B cell (primary cell): ENCODE measurements at places on chromosomes 7 and 10.

DNA sequence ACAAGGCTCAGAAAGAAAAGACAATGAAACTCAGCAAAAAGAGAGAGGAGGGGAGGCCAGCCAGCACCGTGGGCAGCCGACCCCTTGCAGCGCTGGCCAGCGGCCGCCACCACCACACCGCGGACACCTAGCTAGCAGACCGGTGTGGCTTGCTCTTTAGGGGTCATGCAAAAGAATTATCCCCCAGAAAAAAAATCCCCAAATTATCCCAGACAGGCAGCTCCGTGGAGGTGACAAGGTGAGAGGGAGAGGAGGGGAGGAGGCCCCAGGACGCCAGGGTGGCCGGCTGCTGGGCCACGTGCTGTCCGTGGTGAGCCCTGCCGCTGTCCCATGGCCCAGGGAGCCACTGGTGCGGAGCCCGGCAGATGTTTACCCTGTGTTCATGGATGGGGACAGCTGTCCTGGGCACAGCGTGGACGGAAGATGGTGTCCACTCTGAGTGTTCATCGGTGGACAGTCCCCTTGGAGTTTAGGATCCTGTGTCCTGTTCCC lies 16.5 kb downstream of the YKT6 start:
- no peaks in the 10 kb centered on the region for H3K27me3 ChIP-seq
- H3K4me3 ChIP-seq = no peak overlapping the region
- peaks cover 14% of the 10 kb centered on the region for H3K36me3 ChIP-seq
- DNase-seq = no peak

- H3K36me3 ChIP-seq = no peaks in the 10 kb centered on the region
- H3K4me3 ChIP-seq = no peak overlapping the region
- peaks cover 54% of the 10 kb centered on the region for H3K4me1 ChIP-seq
- peak; percentile 84 for DNase-seq
- peak overlapping the region; percentile 95 for H3K27ac ChIP-seq
- H3K27me3 ChIP-seq = no peaks in the 10 kb centered on the region
These were observed 172.3 kb upstream of the ADO start for GRCh38 chr10:62632071-62632809.

DNA sequence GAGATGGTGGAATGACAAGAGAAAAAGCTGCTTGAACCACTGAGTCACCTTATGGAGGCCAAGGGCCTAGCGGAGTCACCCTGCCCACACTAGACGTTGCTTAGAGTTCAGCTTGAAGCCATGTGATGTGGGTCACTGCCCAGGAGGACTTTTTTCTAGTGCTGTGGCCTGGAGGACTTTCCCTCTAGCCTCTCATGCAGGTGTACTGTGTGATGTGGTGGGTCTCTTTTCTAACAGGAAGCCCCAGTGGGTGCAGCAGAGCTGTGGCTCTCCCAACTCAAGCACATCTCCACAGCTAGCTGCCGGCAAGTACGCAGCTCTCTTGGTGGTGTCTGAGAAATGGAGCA lies 13.6 kb downstream of the POR start:
- H3K36me3 ChIP-seq = no peaks in the 10 kb centered on the region
- peaks cover 11% of the 10 kb centered on the region for H3K4me1 ChIP-seq
- DNase-seq = peak; percentile 20
- H3K27me3 ChIP-seq = no peaks in the 10 kb centered on the region

DNA sequence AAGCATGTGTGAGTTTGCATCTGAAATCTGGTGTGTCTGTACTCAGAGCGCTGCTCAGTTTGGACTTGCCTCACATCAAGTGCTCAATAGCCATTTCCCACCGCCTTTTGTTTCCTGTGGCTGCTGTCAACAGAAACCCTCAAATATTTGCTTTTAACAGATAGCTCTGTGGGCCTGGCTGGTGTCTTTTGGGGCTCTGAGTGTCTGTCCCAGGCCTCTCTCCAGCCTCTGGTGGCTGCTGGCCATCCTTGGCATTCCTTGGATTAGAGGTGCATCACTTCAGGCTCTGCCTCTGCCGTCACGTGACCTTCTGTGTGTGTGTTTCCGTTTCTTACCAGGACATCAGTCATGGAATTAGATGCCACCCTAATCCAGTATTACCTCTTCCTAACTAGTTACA lies 9.3 kb downstream of the YKT6 start:
- no peak overlapping the region for H3K27ac ChIP-seq
- no peaks in the 10 kb centered on the region for H3K27me3 ChIP-seq
- H3K36me3 ChIP-seq = peaks cover 85% of the 10 kb centered on the region
- no peak for DNase-seq
- peaks cover 10% of the 10 kb centered on the region for H3K4me1 ChIP-seq

DNA sequence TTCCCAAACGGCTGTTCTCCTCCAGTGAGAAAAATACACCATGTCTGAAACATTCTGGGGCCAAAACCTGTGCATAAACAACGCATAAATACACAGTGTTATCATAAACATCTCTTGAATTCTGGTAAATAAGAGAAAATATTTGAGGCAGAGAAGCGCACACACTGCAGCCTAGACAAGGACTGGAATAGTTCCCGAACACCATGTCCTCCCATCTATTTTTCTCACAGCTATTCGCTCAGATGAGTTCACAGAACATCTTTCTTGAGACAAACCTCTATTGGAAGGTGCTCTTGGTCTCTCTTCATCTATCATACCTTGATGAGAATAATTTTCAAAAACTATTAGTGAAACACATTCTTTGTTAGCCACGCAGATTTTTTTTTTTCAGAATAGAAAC lies 24.4 kb downstream of the ETV1 start:
- no peaks in the 10 kb centered on the region for H3K36me3 ChIP-seq
- H3K27ac ChIP-seq = no peak overlapping the region
- no peak for DNase-seq
- no peaks in the 10 kb centered on the region for H3K27me3 ChIP-seq
- no peaks in the 10 kb centered on the region for H3K4me1 ChIP-seq

GRCh38 chr7:130909881-130910672 lies 176.1 kb upstream of the KLF14 start:
- no peaks in the 10 kb centered on the region for H3K36me3 ChIP-seq
- peak overlapping the region; percentile 25 for H3K27ac ChIP-seq
- no peak for DNase-seq
- no peak overlapping the region for H3K4me3 ChIP-seq

DNA sequence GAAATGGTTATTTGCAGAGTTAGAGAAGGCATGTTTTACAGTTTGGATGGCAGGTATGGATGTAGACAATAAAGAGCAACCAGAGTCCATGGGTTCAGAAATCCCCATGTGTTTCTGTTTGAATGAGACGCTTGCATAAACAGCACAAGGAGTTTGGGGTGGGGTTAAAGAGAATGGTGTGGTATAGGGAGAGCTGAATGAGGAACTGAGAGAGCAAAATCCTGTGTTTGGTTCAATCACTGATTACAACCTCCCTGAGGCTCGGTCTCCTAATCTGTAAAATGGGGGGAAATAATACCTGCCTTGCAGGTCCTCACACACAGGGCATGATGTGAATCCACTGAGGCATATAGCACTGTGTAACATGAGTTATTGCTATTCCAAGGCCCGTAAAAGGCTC lies 23.7 kb downstream of the CAV1 start:
- peak; percentile 20 for DNase-seq
- H3K4me1 ChIP-seq = peaks cover 6% of the 10 kb centered on the region
- H3K4me3 ChIP-seq = no peak overlapping the region
- no peak overlapping the region for H3K27ac ChIP-seq

GRCh38 chr10:116490028-116490662 lies 55.6 kb upstream of the PNLIP start:
- no peak overlapping the region for H3K27ac ChIP-seq
- DNase-seq = peak; percentile 6
- H3K4me1 ChIP-seq = no peaks in the 10 kb centered on the region
- no peaks in the 10 kb centered on the region for H3K27me3 ChIP-seq

DNA sequence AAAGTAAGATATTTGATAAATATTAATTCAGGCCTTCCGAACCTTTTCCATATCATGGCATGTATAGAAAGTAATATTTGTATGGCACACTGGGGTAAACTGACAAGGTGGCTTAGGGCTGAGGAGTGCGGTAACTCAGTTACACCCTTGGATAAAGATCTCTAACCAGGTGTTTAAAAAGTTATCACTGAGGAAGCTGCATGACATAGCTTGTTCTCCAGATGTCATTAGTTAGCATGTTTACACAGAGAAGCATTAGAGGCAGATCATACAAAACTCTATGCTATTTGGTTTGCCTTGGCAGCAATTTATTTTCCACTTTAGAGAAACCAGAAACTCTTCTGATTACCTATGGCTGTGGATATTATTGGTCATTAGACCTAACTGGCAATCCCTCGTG lies 118.2 kb downstream of the ST7 start:
- DNase-seq = no peak
- no peaks in the 10 kb centered on the region for H3K27me3 ChIP-seq
- no peaks in the 10 kb centered on the region for H3K36me3 ChIP-seq
- no peak overlapping the region for H3K27ac ChIP-seq
- no peaks in the 10 kb centered on the region for H3K4me1 ChIP-seq

GRCh38 chr7:14123923-14124322 lies 134.5 kb upstream of the ETV1 start:
- H3K27me3 ChIP-seq = no peaks in the 10 kb centered on the region
- no peaks in the 10 kb centered on the region for H3K4me1 ChIP-seq
- no peak overlapping the region for H3K4me3 ChIP-seq
- no peak overlapping the region for H3K27ac ChIP-seq
- no peak for DNase-seq
- no peaks in the 10 kb centered on the region for H3K36me3 ChIP-seq

DNA sequence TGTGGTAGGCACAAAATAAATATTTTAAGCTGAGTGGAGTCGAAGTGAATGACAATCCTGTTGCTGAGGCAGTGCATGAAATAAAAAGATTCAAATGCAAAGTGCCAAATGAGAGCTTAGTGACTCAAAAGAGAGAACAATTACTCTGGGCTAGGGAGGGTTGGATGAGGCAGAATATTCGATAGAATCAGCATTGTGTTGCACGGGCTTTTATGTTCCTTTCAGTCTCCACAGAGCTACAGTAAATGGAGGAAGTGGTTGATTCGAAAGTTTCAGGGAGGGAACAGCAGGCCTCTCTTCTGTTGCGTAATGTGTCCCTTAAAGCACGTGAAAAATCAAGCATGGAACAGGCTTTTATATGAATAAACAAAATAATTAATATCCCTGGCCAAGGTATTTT lies 599.3 kb upstream of the CELF2 start:
- H3K27ac ChIP-seq = no peak overlapping the region
- H3K4me3 ChIP-seq = no peak overlapping the region
- H3K36me3 ChIP-seq = no peaks in the 10 kb centered on the region
- DNase-seq = no peak

DNA sequence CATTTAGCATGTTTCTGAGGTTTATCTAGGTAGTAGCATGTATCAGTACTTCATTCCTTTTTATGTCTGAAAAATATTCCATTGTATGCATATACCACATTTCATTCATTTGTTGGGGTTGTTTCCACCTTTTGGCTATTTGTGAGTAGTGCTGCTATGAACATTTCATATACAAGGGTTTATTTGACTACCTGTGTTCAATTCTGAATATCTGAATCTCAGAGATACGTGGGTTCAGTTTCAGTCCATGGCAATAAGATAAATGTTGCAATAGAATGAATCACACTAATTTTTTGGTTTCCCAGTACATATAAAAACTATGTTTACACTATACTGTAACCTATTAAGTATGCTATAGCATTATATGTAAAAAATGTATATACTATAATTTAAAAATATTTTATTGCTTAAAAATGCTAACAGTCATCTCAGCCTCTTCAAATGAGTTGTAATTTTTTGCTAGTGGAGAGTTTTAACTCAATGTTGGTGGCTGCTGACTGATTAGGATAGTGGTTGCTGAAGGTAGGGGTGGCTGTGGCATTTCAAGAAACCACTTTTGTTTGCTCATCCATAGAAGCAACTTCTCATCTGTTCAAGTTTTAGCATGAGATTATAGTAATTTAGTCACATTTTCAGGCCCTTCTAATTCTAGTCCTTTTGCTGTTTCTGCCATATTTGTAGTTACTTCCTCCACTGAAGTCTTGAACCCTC lies 13.9 kb downstream of the PLEKHA1 start:
- no peaks in the 10 kb centered on the region for H3K36me3 ChIP-seq
- H3K27me3 ChIP-seq = no peaks in the 10 kb centered on the region
- no peak overlapping the region for H3K4me3 ChIP-seq
- H3K4me1 ChIP-seq = peaks cover 10% of the 10 kb centered on the region
- no peak overlapping the region for H3K27ac ChIP-seq

DNA sequence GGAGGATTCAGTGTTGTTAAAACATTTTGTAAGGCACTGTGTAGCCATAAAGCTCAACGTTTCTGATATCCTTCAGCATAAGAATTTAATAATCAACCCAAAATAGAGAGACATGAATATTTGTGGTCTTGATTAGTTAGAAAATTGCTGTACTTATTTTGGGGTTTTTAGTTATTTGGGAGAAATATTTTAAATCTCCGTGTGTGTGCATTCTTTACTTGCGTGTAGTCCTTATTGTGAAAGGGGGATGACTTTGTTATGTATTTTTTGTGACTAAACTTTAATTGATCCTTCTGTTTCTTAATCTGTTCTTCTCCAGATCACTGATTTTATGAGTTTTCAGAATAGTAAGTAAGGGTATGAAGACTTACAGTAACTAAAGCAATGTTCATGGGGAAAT lies 81.2 kb downstream of the ZNRF2 start:
- no peak overlapping the region for H3K4me3 ChIP-seq
- no peaks in the 10 kb centered on the region for H3K27me3 ChIP-seq
- no peak overlapping the region for H3K27ac ChIP-seq

GRCh38 chr10:70403483-70404035 lies 386 bp upstream of the EIF4EBP2 start:
- H3K4me3 ChIP-seq = peak overlapping the region; percentile 53
- H3K4me1 ChIP-seq = peaks cover 24% of the 10 kb centered on the region
- peak overlapping the region; percentile 84 for H3K27ac ChIP-seq
- no peak for DNase-seq

GRCh38 chr7:78139335-78139734 lies 340.8 kb downstream of the PHTF2 start:
- no peak overlapping the region for H3K27ac ChIP-seq
- H3K27me3 ChIP-seq = no peaks in the 10 kb centered on the region
- H3K4me1 ChIP-seq = no peaks in the 10 kb centered on the region
- no peak overlapping the region for H3K4me3 ChIP-seq
- DNase-seq = no peak

DNA sequence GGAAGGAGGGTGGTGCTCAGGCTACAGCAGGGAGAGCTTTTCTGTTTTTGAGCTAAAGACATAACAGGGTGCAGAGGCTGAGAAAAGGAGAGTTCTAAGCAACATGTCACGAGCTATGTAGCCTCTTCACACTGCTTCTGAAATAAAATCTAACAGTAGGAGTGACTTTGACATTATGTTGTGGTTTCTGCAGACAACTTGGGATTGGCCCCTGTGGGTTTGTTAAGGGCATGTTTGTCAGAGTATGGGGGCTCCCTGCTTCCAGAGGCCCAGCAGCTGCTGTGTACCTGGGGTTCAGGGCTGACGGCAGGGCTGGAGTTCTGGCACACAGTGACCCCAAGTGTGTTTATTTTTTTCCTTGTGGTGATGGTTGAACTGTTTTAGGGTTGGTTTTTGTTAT lies 24.7 kb downstream of the MMRN2 start:
- H3K27me3 ChIP-seq = no peaks in the 10 kb centered on the region
- H3K36me3 ChIP-seq = no peaks in the 10 kb centered on the region
- H3K4me3 ChIP-seq = no peak overlapping the region
- no peaks in the 10 kb centered on the region for H3K4me1 ChIP-seq

DNA sequence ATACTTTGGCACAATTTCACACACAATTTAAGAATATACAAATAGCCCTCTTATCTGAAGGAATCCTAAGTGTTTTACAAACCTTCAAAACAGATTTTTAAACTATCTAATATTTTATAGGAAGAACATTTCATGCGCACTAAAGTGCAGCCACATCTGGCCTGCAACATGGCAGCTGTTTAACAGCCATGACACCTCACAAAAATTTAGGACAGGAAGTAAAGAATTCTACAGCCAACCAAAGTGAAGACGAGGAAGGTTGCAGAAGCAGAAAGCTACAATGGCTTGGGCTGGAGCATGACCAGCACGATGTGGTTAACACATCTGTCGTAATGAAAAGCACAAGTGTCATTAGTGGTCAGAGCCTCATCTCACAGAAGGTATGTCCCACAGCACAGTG lies 238.1 kb downstream of the HPSE2 start:
- no peaks in the 10 kb centered on the region for H3K36me3 ChIP-seq
- H3K4me3 ChIP-seq = no peak overlapping the region
- no peaks in the 10 kb centered on the region for H3K27me3 ChIP-seq
